NCI-H1105 treated with DMSO at 0.1 percent for 48 hours (cell line): ENCODE measurements at places on chromosomes 2 and 18.

DNA sequence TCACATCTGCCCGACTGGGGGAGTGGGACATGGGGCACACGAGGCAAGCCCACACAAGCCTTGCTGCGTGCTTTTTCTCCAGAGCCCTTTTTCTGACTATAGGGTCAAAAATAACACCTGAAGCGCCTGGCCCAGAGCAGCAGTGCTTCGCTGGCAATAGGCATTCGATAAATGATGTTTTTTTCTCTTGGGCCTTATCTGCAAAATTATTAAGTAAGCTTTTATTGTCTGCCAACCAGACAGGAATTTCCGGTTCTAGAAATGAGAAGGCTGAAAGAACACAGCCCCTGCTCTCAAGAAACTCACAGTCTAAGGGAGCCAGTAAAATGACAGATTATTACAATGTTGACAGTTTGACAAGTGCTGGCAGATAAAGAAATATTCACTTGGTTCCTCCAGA is 2.7 kb upstream of the TMBIM1 start:
- DNase-seq, result no peak

GRCh38 chr2:19769513-19769912 is 132.3 kb downstream of the TTC32 start:
- no peak for DNase-seq

DNA sequence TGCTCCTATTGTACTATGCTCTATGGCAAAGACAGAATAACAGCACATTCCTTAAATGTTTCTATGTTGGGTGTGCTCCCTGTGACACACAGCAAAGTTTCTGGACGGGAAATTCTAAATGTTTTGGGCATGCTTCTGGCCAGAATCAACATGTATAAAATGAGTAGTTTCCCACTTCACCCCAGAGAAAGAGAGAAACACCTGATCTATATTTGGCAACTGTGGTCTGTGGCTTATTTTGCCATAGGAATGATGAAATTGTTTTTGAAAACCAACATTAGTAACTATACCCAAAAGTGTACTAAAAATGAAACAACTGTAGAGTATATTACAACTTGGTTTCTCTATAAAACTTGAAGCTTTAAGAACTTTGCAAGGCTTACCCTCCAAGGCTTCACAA is 89.1 kb downstream of the RAD51AP2 start:
- DNase-seq, result no peak

DNA sequence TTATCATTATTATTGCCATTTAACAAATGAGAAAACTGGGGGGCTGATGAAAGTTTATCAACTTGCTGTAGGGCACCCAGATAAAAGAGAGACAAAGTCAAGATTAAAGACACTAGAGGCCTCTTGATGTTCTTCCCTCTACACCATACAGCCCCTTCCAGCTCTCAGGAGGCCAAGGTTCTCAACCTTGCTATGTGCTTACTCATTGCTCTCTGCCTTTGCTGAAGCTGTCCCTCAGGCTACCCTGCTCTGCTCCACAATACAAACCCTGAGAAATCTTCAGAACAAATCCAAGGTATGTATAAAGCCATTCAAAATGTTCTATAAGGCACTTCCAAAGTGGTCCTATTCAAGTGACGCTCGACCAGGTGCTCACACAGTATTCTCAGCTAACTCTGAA is 329.9 kb upstream of the TNP1 start:
- DNase-seq, result no peak

- DNase-seq, result no peak
These were observed 102.3 kb downstream of the LIPG start for GRCh38 chr18:49663899-49664890.

DNA sequence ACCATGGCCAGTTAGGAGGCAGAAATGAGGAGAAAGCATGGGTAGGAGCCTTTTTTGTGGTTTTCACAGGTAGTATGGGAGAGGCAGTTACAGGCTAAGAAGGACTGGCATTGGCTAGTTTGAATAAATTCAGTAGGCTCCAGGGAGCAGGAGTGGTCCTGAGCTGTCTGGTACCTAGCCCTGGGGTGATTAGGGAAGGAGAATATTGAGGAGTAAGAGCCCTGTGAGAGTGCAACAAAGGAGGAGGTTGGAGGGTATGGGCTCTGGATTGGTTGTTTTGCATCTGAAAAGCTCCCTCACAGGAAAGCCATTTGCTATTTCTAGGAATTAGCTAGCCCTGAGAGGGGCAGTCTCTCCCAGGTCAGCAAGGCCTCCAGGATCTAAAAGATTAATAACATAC is 13.3 kb upstream of the TCF7L1 start:
- DNase-seq, result no peak

DNA sequence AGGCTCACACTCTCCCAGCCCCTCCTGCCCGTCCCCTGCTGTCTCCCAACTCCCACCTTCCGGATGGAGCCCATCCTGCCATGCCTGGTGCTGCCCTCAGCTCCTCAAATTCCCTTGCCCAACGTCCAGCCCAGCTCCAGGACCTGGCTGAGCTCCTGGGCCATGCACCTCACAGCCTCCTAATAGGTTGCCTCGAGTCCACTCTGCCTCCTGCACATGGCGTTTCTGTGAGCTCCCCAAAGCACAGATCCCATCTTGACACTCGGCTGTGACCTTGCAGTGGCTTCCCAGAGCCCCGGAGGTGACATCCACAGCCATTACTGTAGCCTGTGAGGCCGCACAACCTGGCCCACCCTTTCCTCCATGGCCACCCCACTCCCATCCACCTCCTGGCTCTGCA is 191.9 kb upstream of the SALL3 start:
- DNase-seq, result no peak

GRCh38 chr18:48943333-48943732 is 7.4 kb downstream of the SMAD7 start:
- DNase-seq, result no peak

DNA sequence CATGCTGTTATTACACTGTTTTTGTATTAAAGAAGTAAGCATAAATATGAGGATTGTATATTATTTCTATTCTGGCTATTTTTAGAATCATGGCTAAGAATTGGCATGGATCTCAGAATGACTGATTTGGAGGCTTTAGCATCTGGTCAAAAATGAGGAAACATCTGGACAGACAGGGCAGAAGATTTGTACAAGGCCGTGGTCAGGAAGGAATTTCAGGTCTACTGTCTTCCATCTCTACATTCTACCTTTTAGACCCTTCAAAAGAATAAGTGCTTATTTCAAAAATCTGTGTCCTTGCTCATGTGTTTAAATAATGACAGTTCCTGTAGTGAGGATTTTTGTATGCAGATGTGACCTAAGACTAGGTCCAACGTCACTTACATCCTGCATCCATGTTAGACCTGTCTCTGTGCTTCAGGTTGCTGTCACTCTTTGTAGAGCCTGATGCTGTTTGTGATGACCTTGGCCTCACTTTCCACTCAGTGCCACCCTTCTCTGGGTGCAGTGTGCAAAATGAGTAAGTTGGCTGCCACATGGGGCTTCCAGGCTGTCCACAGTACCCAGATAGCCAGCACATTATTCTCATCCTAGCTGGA is 54.7 kb upstream of the B3GNT2 start:
- DNase-seq, result no peak

DNA sequence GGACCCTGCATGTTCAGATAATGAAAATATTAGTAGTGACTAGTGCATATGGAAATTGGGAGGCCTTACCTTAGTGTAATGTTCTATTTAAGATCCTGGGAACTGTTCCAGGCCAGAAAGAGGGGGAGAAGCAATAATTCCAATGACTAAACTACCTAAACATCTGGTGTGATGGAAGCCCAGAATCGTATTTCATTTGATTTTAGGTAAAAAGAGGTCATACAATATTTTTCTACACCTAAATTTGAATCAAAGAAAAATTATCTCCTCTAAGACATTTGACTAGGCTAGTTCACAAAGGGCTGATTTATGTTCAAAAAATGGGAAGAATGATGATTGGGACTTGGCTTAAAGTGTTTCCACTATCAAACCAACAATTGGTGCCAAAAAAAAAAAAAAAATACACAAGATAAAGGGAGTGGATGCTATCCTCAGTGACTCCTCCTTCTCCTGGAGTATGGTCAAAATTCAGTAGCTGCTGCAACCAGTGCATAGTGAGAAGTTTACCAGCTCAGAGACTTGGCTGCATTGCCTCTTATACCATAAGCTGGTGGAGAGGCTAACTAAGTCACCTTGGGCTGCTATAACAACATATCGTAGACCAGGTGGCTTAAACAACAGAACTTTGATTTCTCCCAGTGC is 1038.3 kb upstream of the ACVR2A start:
- no peak for DNase-seq

DNA sequence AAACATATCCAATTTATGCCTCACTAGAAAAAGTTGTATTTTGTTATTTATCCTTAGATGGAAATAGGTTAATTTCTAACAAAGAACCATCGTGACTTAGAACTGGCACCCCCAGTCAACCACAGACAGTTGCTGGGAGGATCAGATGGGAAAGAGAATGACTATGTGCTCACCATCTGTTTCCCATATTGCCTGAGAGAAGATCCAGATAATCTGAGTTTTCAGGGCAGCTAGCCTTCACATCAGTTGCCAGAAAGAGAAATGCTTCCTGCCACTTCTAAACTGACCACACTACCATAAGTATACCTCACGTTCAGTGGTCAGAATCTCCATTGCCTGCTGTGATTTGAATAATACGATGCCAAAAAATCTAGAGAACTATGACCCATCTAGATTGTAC is 28.4 kb upstream of the NEB start:
- no peak for DNase-seq

DNA sequence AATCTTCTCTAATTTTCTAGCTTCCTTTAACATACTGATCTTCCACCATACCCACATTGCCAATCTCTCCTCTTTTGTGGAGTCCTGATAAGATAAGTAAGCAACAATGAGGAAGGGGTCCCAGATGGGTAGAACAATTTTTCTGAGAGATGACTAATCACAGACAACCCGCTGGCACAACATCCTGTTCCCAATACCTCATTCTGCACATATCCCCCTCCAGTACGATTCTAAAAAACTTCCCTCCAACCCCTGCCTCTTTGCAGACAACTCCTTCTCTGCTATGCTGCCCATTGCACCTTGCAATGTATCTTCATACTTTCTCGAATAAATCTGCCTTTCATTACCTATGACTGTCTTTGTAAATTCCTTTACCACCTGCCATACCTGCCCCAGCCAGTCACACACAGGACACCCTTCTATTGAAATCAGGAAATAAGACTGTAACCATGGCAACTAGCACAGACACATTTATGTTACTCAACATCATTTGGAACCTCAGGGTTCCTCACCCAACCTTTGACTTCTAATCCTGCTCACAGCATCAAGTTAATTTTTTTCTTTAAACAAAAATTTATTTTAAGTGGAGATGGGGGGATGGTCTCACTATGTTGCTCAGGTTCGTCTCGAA is 7.4 kb upstream of the EXOC6B start:
- DNase-seq, result no peak

DNA sequence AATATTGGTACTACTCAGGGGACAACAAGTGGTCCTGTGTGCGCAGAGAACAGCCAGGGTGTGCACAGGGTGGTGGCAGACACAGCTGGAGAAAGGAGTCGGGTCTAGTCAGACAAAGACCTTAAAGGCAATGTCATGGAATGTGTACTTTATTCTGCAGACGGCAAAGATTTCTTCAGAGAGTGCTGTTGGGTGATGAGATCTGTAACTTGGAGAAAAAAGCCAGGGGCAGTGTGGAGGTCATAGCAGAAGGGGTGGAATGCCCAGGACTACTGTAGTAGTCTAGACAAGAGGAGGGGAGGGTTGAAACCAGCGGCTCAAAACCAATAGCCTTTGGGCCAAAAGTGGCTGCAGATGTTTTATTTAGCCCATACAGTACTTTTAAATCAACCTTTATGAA is 121.3 kb upstream of the ZFP36L2 start:
- DNase-seq, result no peak

DNA sequence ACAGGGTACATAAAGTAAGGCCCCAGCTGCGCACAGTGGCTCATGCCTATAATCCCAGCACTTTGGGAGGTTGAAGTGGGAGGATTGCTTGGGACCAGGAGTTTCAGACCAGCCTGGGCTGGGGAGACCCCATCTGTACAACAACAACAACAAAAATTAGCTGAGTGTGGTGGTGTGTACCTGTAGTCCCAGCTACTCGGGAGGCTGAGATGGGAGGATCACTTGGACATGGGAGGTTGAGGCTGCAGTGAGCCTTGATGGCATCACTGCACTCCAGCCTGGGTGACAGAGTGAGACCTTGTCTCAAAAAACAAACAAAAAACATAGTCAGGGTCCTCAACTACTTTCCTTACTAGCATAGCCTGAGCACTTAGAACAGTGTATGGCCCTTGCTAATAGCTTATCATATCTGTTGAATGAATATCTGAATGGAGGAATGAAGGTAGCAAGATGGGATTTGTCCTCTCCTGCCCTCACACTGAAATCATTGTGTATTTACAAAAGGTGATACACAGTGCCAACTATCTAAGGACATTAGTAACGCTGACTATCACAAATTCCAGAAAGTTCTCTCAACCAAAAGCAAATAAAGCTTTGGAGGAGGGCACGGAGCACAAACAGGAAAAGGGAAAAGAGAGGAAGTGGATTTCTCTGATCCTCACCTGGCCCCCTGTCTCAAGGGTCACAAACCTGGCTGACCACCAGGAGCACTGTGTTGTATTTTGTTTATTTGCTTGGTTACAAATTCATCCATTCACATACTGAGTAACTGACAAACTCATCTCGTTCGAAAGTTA is 38.1 kb downstream of the L3MBTL4 start:
- DNase-seq, result no peak

DNA sequence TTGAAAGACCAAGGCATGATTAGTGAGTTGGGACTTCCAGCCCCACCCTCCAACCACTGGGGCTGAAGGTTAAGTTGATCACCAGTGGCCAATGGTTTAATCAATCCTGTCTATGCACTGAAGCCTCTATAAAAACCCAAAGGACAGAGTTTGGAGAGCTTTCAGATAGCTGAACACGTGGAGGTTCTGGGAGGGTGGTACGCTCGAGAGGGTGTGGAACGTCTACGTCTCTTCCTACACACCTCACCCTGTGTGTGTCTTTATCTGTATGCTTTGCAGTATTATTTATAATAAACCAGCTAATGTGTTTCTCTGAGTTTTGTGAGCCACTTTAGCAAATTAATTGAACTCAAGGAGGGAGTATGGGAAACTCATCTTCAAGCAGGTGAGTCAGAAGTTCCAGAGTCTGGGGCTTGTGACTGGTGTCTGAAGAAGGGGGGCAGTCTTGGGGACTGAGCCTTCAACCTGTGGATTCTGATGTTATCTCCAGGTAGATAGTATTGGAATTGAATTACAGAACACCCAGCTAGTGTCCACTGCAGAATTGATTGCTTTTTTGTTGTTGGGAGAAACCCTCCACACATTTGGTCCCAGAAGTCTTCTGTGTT is 20.3 kb downstream of the ACTR3 start:
- no peak for DNase-seq

DNA sequence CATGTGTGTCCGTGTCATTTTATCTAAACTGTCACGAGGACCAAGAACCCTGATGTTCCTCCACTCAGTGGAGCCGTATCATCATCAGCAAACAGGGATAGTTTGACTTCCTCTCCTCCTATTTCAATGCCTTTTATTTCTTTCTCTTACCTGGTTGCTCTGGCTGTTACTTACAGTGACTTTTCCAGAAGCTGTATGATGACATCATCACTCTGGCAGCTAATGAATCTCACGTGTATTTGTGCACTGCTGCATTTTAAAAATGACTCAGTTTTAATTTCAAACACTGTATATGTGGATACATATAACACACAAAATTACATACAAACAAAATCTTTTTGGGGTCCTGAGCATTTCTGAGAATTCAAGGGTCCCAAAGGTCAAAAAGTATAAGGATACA is 481.4 kb downstream of the CDH2 start:
- DNase-seq, result no peak
